ENCODE measurements at places on chromosomes 5 and 9.

DNA sequence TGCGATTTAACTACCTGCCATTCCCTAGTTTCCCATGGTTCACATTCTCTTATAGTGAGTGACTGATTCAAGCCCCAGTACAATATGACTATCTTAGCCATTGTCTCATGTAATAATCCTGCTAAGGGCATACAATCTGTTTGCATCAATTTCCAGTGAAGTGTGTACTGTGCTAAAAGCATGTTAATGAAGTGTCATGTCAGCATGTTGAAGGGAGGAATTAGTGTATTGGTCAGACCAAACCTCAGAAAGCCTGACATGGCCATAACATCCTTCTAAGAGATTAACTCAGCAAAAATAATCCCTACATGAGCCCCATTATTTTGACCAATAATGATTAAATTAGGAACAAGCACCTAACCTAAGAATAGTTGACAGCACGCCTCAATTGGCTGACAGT, 442.4 kb downstream of the ENC1 start:
- no peak for DNase-seq

DNA sequence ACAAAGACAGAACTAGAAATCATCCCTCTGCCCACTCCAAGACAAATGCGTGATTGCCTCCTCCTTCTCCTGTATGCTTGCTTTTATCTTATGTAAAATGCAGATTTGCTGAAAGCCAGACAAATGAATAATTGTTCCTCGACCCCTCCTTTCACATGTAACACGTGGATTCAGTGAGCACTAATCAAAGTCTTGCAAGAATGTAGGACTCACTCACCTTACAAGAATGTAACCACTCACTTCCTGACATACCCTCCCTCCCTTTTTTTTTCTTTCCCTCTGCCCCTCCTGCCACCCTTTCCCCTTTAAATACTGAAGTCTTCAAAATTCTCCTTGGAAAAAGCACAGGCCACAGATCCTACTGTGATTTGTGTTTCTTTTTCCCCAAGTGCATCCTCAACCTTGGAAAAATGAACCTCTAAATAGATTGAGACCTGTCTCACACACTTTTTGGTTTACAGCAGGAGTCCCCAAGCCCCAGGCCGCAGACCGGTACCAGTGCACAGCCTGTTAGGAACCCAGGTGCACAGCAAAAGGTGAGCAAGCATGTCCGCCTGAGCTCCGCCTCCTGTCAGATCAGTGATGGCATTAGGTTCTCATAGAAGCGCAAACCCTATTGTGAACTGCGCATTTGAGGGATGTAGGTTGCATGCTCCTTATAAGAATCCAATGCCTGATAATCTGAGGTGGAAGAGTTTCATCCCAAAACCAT, 29.4 kb upstream of the HSD17B3 start:
- DNase-seq, result no peak

GRCh38 chr5:54049963-54050362, 260.4 kb downstream of the ARL15 start:
- DNase-seq, result no peak

DNA sequence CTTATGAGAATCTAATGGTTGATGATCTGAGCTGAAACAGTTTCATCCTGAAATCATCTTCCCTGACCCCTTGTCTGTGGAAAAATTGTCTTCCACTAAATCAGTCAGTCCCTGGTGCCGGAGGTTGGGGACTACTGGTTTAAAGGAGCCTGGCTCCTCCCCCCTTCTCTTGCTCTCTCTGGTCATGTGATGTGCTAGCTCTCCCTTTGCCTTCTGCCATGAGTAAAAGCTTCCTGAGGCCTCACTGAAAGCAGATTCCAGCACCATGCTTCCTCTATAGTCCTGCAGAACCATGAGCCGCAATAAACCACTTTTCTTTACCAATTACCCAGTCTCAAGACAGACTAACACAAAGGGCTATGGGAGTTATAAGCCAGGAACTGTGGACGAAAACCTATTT, 54.7 kb downstream of the RASA1 start:
- no peak for DNase-seq

GRCh38 chr9:116959809-116960208, 272.7 kb downstream of the TRIM32 start:
- no peak for DNase-seq

DNA sequence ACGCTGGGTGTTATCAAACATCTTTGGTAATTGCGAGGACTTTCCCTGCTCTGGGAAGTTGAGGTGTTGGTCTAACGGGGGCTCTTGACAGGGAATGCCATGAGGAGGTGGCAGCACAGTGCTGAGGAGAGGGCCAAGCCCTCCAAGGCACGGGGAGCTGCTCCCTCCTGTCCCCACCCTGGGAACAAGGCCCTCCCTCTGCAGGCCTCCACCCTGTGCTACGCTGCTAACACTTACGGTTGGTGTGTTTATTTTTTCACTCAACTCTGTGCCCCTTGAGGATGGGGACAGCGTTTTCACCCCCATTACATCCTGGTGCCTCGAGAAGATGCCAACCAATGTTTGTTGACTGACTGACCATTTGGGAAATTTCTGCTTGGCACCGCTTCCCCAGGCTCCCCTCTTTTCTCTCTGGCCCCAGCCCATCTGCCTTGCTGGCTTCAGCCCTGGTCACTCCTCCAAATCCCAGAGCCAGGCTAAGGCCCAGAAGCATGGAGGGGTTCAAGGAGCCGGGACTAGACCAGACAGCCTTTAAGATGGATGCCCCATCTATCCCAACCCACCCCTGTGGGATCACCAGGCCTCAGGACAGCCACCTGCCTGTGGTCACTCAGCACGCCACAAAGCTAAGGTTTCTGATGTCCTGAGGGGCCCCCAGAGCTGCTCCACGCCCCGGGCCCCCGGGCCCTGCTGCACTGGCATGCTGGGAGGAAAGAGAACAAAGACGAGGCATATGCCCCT, 125.7 kb downstream of the BARX1 start:
- DNase-seq, result no peak

DNA sequence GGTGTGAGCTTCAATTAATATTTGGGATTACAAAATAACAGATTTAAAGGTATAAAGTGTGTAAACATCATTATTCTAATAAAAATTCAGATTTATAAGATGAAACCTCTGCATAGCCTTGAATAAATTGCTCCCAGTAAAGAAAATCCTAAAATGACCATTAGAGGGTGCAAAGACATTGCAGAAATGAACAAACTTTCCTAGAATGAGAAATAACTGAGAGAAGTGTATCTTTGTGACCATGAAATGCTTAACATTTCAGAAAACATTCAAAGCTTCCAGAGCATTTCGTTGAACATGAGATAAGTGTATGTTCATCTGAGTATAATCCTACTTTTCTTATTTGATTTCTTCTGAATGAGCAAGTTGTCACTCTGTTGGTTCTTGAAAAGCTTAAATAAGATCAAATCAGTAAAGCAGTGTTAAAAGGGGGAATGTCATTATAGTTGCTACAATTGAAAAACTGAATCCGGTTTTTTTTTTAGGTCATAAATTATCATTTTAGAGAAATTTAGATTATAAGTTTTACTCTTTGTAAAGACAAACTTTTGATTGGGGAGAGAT, 24.7 kb upstream of the NUDT12 start:
- DNase-seq, result peak; percentile 62

- DNase-seq, result no peak
Observed at GRCh38 chr5:143791848-143792731, 19.9 kb upstream of the HMHB1 start.

- no peak for DNase-seq
Observed at GRCh38 chr5:149344151-149344550, 1.1 kb upstream of the GRPEL2 start.

GRCh38 chr5:9264301-9264700, 281.6 kb downstream of the SEMA5A start:
- DNase-seq, result no peak

GRCh38 chr5:94793113-94793815, 174.8 kb downstream of the SLF1 start:
- DNase-seq, result no peak

DNA sequence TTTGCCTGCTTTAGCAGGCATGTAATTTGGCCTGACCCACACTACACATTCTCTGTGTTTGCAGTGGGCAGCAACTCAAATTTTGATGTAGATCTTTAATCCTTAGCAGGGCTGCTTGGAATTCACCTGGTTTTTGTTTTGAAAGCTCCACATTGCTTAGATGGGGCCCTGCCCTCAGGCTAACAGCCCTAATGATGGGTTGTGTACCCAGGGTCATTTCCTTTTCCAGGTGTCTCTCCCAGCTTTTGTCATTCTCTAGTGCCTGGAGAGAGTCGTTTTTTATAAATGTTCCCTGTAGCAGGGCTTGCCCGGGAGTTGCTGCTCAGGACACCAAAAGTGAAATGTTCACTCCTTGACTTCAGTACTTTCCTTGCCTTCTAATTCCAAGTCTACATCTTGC, 126.3 kb downstream of the TRIO start:
- DNase-seq, result no peak

GRCh38 chr5:92922231-92922967, 658.6 kb downstream of the NR2F1-AS1 start:
- no peak for DNase-seq

GRCh38 chr9:37621273-37622121, 29.1 kb upstream of the TOMM5 start:
- DNase-seq, result no peak

- DNase-seq, result no peak
Observed at GRCh38 chr9:17824616-17825264, 245.9 kb downstream of the SH3GL2 start.

DNA sequence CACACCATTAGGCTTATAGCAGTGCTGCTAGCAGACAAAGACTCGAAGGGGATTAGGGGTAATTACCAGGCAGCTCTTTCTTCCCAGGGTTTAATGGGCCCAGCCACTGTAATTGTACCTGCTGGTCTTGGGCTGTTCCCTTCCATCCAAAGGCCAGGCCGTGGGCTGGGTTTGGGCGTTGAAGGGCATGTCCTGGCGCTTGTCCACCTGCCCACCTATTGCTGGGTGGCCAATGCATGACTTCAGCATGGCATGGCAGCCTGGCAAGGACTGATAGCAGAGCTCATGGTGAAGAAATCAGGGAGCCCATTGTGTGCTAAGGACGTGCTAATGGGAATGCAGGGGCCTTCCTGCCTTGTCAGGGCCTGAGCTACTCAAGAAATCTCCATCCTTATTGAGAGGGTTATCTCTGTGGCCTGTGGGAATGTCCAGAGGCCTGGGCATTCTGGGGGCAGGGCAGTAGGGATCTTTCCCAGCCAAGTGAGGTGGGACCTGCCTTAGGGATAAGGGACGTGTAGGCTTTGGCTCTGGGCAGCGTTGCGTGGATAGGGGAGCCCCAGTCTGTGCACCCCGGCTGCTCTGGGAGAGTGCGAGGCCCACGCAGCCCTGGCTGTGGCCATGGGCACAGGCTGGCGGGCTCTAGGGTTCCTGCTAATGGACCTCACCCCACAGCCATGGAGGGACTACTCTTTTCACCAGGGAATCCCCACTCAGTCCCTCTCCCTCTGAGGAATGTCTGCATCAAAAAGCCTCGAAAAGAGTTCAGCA, 116.1 kb upstream of the PITX1 start:
- DNase-seq, result no peak
